Pons (tissue), 1 donor: ENCODE measurements at places on chromosomes 13 and 19.

DNA sequence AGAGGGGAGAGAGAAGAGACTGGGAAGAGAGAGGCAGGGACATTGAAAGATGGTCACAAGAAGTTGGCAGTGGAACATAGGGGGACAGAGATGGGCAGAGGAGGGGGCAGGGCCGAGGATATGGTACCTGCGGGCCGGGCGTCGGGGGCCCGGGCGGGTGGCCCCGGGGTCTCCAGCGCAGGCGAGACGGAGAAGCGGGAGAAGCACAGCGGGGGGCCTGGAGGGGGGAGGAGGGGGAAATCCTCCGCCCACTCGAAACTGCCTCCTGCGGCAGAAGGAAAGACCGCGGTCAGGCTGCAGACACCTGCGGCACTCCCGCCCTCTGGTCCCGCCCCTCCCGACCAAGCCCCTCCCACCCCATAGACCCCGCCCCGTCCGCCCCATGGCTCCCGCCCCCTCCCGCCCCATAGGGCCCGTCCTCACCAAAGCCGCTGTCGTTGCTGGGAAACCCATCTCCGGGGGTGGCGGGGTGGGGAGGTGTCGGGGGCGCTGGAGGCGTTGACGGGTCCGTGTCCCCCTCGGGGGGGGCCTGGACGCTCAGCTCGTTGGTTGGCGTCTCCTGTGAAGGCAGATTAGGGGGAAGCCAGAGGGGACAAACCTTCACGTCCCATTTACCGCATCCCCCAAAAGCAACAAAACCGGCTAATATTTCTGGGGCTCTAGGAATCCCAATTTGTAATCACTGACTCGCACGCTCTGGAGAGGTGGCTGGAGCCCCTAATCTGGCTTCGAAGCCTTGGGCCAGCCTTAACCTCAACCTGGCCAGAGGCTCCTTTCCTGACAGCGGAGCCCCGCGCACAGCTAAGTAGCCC lies 20.4 kb downstream of the LMTK3 start:
- DNase-seq = no peak

DNA sequence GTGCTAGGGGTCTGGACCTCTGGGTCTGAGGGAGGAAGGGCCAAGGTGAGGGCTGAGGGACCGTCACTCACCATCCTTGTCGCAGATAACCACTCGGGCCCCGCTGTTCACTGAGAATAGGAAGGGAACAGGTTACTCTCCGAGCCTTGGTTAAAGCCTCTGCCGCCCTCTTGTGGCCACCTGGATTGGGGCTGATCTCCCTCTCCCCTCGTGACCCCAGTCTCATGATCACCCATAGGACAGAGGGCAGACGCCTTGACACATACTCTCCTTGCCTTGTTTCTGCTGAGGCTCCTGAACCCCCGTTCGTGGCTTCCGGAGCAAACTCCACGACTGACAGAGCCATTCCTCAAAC lies 580 bp downstream of the HSD17B14 start:
- peak; percentile 94 for DNase-seq

DNA sequence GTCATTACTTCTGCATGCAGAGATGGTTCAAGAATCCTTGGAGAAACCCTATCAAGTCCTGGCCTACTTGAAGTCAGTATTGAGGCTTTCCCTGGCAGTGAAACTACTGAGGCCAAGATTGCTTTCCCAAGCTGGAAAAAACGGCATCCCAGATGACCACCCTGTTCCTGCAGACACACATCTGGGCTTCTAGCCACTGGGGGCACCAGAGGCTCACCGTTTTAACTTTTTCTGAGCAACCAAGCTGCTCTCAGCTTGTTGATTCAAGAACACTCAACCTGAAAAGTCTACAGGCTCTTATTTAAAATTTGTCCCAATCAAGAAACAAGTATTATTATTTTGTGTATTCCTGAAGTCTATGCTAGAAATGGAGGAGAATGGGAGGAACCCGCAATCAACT lies 66.6 kb downstream of the SPRYD7 start:
- no peak for DNase-seq

DNA sequence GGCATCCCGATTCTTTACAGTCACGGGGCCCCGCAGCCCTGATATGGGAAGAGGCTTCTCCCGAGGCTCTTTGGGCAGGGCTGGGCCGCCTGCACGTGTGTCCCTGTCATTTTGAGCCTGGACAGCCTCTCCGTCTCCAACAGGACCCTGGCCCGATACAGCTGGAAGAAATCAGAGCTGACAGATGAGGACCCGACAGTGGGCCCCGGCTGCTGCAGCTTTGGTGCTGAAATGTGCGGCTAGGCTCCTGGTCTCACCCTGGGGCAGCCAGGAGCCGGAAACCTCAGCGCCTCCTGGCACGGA lies 3.2 kb downstream of the PIAS4 start:
- DNase-seq = no peak

DNA sequence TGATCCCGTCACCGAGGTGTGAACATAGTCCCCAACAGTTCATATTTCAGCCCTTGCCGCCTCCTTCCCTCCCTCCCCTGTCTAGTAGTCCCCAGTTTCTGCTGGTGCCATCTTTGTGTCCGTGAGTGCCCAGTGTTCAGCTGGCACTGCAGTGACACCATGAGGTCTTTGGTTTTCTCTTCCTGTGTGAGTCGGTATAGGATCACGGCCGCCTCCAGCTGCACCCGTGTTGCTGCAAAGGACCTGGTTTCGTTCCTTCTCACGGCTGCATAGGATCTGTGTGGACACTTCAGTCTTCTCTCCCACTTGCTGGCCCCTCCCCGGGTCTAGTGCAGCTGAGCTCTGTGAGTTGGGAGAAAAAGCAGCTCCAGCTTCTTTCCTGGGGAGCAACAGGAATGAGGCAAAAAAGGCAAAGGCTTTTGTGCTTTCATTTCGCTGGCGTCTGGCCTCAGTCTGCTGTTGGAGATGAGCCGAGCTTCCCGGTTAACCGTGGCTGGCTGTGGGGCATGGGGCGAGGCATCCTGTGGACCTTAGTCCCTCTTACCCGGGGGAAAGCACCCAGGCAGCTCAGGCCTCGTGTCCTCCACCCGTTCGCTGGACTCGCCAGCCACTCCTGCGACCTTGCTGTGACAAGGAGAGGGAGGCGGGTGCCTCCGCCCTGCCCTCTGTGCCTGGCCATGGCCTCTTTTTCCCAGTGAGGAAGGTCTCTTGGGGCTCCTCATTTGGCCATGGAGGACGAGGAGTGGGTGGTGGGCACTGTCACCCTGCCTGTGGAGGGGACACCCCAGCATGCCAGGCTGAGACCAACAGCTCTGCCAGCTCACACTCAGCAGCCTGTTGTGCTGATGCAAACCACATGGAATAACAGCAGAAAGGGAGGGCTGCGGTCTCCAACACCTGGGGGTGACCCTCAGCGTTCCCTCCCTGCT lies 196.5 kb downstream of the TEX29 start:
- DNase-seq = peak; percentile 6

DNA sequence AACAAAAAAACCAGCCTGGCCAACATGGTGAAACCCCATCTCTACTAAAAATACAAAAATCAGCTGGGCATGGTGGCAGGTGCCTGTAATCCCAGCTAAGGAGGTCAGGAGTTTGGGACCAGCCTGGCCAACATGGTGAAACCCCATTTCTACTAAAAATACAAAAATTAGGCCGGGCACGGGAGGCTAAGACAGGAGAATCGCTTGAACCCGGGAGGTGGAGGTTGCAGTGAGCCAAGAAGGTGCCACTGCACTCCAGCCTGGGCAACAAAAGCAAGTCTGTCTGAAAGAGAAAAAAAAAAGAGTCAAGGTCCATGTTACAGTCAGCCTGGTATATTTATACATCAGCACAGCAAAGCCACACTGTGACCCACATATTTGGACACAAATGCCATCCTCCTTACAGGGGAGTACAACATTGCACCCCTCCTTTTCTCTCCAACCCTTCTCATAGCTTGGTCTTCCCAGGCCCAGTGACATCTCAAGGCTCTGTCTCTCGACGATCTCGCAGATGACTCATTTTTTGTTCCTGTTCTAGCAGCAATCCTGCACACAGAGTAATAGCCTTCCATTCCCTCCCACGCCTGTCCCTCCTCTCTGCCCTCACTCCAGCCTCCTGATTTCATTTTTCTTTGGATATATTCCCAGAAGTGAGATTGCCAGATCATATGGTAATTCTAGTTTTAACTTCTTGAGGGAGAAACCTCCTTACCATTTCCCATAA lies 21.0 kb upstream of the DPP9 start:
- DNase-seq = no peak

DNA sequence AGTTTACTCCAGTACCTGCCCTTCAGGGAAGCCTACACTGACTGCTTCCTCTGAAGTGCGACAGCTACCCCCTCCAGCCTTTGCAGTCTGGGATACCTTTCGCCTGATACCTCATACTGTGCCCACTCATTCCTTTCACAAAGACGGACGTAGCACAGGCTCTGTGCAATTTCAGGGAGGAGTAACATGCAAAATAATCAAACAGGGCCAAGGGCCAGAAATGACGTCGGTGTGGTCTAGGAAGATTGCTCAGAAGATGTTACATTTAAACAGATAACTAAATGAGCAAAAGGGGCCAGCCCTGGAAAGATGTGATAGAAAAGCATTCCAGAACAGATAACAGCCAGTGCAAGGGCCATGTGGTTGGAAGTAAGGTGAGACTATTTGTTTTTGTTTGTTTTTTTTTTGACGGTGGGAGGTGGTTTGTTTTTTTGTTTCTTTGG lies 6.6 kb upstream of the DDX39A start:
- no peak for DNase-seq

DNA sequence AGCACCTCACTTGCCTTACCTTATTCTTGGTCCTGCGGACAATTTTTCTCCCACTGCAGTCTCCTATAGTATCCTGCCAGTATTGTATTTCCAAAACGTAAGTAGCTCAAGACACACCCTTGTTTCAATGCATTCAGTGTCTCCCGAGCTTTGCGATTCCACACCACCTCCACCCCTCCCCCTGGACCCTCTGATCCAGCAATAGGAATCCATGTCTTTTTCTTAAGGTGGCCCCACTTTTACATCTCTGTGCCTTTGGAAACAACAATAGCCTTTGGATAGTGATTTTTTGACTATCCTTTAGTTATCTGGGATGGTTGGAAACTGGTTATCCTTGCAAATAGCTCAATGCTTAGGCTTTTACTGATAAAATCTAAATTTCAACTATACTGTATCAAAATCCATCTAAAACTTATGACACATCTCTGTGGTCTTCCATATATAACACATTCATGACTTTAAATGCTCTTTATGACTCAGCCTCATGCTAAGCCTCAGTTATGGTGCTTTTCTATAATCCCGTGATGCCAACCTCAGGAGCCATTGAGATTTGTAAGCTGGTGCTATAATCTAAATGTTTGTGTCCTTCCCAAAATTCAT lies 27.1 kb downstream of the FAM216B start:
- DNase-seq = no peak

GRCh38 chr13:24652359-24652758 lies 27.8 kb upstream of the ATP12A start:
- DNase-seq = no peak

DNA sequence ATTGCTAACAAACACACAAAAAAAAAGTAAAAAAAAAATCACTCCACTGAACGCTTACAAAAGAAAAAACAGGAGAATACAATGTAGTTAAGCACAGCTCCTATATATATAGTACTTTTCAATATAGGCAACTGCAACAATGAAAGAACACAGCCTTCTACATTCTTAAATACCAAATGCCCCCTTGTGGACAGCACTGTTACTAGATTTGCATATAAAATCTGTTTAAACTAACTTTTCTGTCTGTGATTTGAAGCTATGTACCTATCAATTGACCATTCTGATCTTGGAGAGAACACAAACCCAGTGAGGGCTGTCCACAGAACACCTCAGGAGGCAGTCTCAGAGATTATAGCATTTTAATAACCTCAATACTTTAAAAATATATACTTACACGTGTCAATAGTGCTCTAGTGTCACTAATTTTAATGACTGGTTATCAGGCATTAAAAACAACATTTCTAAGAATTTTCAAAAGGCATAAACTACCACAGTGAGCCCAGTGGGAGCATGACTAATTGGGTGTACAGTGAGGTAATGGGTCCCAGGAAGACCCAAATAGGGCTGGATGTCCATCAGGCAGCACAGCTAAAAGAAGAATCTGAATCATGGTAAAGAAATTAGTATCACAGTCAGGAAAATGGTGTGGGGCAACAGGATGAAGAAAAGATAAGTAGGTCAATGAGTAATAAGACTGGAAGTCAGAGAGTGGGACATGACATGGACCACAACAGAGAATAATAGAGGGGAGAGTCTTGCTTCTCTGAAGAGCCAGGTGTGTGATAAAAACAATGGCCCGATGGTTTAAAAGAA lies 22.2 kb downstream of the CCDC169 start:
- DNase-seq = peak; percentile 68

- no peak for DNase-seq
Measured at GRCh38 chr13:44171156-44171555, 202.5 kb upstream of the SERP2 start.

DNA sequence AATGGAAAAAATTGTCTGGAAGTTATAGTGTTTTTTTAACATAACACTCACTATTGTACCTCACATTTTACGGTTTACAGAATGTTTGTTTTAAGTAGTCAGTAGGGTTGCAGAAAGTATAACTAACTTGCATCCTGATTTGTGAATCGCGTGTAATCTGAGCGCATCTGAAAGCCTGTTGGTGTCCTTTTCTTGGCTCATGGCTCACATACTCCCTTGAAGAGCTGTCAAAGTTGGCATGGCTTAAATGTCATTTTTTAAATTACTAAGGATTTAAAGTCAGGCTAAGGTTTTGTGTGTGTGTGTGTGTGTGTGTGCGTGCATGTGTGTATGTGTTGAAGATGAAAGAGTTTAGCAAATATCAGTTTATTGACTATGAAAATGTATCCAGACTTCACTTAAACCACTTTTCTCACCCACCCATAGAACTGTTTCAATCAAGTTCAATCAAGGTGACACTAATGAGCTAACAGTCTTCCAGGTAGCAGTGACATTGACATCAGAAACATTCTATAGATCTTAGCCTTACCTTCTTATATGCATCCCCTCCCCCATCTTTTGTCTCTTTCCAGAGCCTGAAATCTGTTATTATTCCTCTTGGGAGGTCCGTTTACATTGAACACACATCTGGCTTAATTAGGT lies 480.4 kb upstream of the SGCG start:
- DNase-seq = no peak

DNA sequence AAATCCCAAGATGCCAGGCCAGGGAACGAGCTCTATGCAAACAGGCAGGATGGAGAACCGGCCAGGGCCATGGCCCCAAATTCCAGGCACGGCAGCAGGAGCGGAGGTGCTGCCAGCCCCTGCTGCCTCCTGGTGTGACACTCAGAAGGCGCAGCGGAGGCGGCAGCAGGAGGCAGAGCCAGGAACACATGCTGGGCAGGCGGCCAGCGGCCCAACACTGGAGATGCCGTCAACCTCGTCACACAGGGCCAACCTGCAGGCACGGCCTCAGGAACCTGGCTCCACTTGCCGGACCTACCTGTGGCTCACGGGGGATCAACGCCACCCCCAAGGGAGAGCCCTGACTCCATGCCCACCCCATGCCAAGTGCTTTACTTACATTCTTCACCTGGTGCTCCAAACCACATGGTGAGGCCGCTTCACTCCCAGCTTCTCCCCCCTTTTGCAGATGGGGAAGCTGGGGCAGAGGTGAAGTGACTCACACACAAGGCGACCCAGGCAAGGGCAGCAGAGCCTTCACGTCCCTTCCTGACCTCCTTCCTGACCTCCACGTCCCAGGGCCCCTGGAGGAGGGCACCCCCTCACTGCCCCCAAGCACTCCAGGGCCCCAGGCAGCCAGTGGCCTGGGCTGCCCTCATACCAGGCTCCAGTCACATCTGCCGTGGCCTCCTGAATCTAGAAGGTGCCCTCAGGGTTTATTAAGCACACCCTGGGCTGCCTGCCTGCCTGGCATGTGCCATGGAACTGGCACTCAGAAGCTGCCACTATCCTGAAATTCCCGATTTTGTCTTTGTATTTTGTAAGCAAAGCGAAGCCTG lies 43.5 kb downstream of the GGACT start:
- no peak for DNase-seq

GRCh38 chr13:80572308-80572922 lies 231.5 kb upstream of the SPRY2 start:
- DNase-seq = no peak

- DNase-seq = peak; percentile 60
Measured at GRCh38 chr19:10593820-10594637, 6.9 kb upstream of the AP1M2 start.
